ENCODE measurements at places on chromosomes 4 and X. TPM values are rescaled to one million over a fixed set of nuclear protein-coding genes. Genes with fewer than 3 reads are reported as not detected.

Gene F8A3
- 2.8 TPM for total RNA-seq

Gene CYP2U1
- total RNA-seq, result 5.8 TPM

Gene UTP3
- total RNA-seq, result 19.2 TPM

Gene CCDC120
- 0.19 TPM for total RNA-seq

Gene ETNPPL
- not detected for total RNA-seq

Gene SASH3
- not detected for total RNA-seq

Gene ENPP6
- not detected for total RNA-seq

Gene FAM9C
- not detected for total RNA-seq

Gene IL9R
- total RNA-seq, result 0.19 TPM

Gene SNCA
- 0.96 TPM for total RNA-seq

Gene FRMPD3
- total RNA-seq, result under 0.01 TPM

Gene GAGE1
- not detected for total RNA-seq

Gene BANK1
- 0.19 TPM for total RNA-seq

Gene ITM2A
- total RNA-seq, result 0.58 TPM

Gene TTC29
- not detected for total RNA-seq

Gene TMSB15B
- 2.5 TPM for total RNA-seq

Gene FAM9B
- total RNA-seq, result not detected

Gene TMPRSS11A
- not detected for total RNA-seq

Gene MAGEE1
- total RNA-seq, result 0.96 TPM

Gene ARL9
- total RNA-seq, result 0.19 TPM

Gene COX7B2
- total RNA-seq, result not detected
